ENCODE measurements at places on chromosomes 5 and 9. TPM values are rescaled to one million over a fixed set of nuclear protein-coding genes. Genes with fewer than 3 reads are reported as not detected.

CAMK4 gene
- 0.89 TPM for total RNA-seq

F12 gene
- 2.1 TPM for total RNA-seq

PHAX gene
- total RNA-seq, result 46.8 TPM

BTNL8 gene
- total RNA-seq, result not detected

PLCXD3 gene
- not detected for total RNA-seq

DRD1 gene
- total RNA-seq, result 0.35 TPM

OR1B1 gene
- total RNA-seq, result not detected

ADAMTS16 gene
- 12.8 TPM for total RNA-seq

ANKRD18A gene
- 0.29 TPM for total RNA-seq

DNA sequence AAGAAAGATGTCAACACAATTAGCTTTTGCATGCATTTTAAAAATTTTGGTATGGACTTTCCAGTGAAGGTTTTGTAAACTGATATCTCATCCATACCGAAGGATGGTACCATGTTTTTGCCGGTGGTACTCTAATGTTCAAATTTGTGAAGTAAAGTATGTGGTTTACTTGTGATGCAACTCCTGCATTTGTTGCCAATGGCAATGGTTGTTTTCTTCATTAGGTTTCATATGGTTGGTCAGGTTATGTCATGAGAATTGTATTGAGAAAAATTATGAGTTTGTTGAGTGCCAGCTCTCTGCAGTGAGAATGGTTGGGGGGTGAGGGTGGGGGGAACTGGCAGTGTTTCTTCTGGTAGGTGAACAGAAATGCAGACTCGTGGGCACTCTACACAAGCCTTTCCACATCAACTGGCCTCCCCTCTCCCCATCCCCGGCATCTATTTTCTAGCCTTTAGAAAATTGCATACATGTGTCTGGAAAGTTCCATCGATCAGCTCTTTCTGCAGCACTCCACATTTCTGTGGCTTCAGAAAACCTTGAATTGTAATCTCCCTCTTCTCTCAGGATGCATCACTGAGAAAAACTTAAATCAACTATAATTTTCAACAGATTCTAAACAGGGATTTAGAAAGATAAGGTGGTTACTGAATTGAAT is 107.7 kb downstream of the PDE4D start:
- DNase-seq, result no peak

GRCh38 chr9:107176436-107177151 is 106.5 kb upstream of the RAD23B start:
- no peak for DNase-seq

GRCh38 chr5:144328494-144328893 is 157.8 kb downstream of the KCTD16 start:
- no peak for DNase-seq

- DNase-seq, result no peak
These were observed 33.6 kb upstream of the COL5A1 start for GRCh38 chr9:134607971-134608370.

GRCh38 chr5:147037515-147038205 is 159.1 kb upstream of the PPP2R2B start:
- DNase-seq, result no peak

- DNase-seq, result no peak
These were observed 135.2 kb downstream of the GNA14 start for GRCh38 chr9:77512876-77513275.

- no peak for DNase-seq
These were observed 492 bp downstream of the RABL6 start for GRCh38 chr9:136808075-136808805.

DNA sequence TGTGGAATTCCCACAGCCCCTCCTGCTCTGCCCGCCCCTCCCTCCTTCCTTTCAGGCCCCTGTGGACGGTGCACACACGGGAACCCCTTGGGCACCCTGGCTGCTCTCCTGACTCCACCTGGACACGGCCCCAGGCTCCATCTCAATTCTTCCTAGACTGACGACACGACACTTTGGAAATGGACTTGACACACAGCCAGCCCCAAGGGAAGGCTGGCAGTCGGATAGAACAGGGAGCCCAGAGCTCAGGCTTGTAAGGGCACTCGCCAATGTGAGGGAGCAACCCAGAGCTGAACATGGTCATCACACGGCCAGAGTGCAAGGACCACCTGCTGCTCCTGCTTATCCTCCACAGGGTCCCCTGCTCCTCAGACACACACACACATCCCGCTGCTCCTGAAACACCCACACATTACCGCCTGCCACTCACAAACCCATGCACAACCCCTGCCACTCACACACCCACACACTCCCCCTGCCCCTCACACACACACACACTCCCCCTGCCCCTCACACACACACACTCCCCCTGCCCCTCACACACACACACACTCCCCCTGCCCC is 8.9 kb downstream of the SLC9A3 start:
- DNase-seq, result no peak

- no peak for DNase-seq
These were observed 38.0 kb upstream of the MED27 start for GRCh38 chr9:132117694-132118093.

GRCh38 chr9:129343424-129344375 is 165.6 kb upstream of the IER5L start:
- DNase-seq, result no peak

DNA sequence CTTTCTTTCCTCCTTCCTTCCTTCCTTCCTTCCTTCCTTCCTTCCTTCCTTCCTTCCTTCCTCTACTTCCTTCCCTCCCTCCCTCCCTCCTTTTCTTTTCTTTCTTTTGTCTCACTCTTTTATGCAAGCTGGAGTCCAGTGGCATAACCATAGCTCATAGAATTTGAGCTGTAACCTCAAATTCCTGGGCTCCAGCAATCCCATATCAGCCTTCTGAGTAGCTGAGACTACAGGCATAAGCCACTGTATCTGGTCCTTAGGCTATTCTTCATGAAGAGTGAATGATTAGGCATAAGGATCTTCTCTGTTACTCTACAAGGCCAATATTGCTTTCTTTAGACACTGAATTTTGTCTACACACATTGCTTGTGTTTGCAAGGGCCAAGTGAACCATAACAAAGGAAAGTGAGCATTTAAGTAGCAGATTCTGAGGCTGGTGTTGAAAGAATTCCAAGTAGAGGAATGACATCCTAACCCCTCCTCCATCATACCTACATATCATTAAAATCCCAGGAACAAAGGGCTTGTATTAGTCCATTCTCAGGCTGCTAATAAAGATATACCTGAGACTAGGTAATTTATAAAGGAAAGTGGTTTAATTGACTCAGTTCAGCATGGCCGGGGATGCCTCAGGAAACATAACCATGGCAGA is 293.2 kb downstream of the HCN1 start:
- DNase-seq, result no peak

DNA sequence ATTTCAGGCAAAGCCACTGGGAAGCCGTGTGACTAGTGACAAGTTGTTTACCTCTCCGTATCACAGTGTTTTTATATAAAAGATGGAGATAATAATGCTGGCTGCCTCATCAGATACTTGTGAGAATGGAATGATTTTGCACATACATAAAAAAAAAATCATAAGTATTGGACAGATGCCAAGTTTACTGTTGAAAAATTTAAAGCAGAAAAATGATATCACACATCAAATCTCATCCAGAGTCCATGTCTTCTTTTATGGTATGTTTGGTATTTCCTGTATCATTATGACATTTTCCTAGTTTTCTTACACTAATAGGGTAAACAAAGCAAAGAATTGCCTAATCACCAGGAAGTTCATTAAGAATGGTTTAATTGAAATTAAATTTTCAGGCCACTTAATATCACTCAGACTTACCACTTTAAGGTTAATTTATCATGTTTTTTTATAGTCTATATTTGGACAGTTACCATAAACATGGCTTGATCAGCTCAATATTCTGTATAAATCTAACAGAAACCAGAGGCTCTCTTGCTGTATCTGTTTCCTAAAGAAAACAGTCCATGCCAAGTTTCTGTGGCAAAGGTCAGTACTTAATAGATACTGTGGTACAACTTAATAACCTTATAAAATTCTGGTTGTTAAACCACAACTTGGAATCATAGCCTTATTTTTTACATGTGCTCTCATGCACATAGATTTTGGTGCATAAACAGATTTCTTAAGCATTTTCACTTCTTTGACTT is 656.5 kb upstream of the RIOK2 start:
- no peak for DNase-seq

DNA sequence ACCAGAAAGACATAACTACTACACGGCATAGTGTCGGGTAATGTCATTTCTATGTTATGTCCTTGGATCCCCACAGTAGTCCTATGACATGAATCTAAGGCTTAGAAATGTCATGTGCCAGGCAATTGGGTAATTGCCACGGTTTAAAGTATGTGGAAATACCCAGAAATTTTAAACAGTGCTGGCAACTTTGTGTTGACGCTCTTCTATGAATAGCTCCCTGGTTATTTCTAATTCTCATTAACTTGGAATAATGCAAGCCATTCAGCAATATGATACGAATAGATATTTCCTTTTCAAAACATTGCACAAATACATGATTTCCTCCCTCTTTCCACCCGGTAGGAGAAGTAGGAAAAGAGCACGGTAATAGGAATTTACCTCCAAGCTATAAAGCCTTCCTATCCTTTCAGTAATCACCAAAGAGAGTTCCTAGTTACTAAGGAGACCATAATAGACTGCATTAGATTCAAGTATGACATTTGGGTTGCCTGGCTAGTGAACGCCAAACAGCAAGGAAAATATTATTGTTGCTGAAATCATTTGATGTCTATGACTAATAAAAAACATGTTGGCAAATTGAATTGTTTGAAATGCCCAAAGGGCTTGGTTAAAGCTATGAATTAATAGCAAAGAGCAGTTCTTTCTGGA is 168.4 kb downstream of the CCDC192 start:
- no peak for DNase-seq

DNA sequence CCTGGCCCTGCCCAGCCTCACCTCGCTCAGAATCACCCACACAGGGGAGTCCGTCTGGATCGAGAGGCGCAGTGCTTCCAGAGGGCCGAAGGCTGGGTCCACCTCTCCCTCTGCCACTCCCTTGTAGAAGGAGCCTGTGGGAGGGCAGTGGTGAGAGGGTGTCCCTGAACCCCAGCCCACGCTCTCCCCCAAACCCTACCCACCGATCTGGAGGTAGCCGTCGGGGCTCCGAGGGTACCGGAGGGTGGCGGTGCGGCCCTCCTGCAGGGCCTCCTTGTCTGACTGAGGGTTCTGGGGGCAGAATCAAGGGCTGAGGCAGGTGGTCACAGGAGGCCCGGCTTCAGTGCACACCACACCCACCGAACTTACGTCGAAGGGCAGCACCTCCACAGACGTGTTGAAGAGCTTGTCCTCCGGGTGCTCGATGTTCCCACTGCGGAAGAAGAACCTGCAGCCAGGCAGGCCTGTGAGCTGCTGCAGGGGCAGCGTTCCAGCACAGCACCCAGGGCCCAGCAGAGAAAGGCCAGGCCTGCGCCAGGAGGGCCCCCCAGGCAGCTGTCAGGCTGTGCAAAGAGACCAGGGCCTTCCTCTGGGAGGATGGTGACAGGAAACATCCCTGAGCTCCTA is 4.5 kb downstream of the LTC4S start:
- DNase-seq, result peak; percentile 80

DNA sequence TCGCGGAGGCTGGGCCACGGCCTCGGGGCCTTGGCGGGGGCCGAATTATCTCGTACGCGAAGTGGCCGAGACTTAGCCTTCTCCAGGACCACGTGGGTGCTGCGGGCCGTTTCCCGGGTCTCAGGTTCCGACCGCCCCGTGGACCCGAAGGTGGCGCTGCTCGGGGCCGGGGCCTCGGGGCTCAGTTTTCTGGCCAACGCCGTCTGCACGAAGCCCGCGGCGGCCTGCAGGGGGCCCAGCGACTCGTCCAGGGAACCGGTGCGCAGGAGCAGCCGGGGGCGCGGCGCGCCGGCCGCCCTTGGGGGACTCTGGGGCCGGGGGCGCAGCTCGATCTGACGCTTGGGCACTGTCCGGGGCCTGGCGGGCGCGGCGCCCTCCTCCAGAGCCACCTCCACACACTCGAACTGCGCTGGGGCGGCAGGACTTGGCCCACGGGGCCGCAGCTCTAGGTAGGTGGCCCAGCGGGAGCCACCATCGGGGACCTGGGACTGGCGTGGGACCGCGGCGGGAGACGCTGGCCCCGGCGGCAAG is 716 bp downstream of the PROB1 start:
- peak; percentile 86 for DNase-seq

- no peak for DNase-seq
These were observed 500.1 kb upstream of the SGCD start for GRCh38 chr5:155826611-155827507.

DNA sequence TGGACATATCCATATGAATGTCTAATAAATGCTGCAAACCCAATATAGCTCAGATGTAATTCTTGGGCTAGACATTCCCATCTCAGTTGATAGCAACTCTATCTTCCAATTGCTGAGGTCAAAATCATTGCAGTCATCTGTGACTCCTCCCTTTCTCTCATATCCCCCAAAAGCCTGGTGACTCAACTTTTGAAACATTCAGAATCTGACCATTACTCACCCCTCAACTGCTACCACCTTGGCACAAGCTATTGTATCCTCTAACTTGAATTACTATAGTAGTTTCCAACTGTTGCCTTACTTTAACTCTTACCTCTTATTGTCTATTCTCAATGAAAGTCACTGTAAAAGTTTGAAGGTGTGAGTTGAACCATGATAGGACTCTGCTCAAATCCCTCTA is 600.1 kb upstream of the RGMB start:
- DNase-seq, result no peak

DNA sequence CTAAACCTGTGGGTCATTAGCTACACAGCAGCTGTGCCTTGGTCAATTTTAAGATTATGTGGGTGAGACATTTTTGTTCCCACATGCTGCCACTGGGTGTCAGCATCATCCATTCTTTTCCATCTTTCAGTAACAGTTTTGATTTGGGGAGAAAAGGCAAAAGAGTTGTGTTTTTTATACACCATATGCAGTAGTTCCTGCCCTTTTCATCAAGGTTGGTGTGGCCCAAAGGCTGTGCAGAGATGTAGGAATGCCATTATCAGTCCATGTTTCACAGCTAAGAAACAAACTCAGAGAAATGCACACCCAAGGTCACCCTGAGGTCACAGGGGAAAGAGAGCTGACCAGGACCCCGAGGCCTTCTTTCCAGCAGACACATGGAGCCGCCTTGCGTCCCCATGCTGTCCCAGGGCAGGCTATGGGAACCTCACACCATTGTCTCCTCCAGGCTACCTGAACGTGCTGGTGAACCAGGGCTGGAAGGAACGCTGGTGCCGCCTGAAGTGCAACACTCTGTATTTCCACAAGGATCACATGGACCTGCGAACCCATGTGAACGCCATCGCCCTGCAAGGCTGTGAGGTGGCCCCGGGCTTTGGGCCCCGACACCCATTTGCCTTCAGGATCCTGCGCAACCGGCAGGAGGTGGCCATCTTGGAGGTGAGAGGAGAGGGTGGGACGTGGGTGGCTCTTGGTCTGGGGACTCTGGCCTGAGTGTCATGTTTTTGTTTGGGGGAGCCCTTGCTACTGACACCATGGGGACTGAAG is 27.8 kb upstream of the GRPEL2 start:
- DNase-seq, result no peak
